Stimulated activated CD4-positive, alpha-beta T cell treated with anti-CD3 and anti-CD28 coated beads, Interleukin-1b, Interleukin-23, amount 100 ng/mL, for 24 hours (primary cell): ENCODE measurements at places on chromosomes 1 and 21.

DNA sequence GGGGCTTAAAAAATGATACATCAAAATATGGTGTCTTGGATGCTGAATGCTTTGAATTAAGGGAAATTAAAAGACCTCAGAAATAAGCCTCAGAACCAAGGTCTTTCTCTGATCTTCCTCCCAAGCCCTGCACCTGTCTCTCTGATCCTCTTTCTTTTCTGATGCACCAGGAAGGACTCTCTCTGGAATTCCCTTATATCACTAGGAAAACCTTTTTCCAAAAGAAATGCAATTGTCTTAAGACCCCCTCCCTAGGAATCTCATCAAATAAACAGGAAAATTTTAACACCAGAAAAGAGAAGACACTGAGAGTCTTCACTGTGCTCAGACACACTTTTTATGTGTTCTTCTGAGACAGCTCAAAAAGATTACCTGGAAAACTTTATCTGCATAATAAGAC is 159.5 kb upstream of the PTBP2 start:
- DNase-seq: no peak

- DNase-seq: no peak
Measured at GRCh38 chr1:239831577-239832355, 259.9 kb upstream of the FMN2 start.

GRCh38 chr1:9182784-9183257 is 51.8 kb upstream of the H6PD start:
- DNase-seq: no peak

DNA sequence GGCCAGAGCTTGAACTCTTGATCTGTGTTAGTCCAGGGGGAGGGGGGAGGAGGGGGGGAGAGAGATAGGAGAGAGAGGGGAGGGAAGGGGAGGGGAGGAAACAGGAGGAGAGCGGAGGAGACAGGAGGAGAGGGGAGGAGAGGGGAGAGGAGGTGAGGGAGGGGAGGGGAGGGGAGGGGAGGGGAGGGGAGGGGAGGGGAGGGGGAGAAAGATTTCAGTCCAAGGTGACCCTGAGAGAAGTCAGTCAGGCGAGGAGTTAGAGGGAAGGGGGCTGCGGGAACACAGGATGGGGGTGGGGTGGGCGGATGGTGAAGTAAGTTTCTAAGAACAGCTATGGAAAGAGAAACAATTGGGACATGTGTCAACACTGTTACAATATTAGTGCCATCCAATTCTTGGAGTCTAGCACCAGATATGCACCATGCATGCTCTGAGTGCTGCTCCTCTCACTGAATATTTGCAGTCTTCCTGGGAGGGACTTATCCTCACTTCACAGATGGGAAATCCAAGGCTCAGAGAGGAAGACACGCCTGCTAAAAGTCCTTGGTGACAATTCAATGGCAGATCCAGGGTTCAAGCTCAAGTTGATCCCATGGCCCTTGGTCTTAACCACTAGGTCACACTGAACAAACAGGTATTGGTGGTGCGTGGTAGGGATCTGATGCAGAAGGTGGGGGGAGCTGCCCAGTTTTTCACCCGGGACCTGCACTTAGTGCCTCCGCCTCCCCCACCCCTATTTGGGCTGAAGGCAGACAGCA is 42.5 kb upstream of the ECE1 start:
- no peak for DNase-seq

DNA sequence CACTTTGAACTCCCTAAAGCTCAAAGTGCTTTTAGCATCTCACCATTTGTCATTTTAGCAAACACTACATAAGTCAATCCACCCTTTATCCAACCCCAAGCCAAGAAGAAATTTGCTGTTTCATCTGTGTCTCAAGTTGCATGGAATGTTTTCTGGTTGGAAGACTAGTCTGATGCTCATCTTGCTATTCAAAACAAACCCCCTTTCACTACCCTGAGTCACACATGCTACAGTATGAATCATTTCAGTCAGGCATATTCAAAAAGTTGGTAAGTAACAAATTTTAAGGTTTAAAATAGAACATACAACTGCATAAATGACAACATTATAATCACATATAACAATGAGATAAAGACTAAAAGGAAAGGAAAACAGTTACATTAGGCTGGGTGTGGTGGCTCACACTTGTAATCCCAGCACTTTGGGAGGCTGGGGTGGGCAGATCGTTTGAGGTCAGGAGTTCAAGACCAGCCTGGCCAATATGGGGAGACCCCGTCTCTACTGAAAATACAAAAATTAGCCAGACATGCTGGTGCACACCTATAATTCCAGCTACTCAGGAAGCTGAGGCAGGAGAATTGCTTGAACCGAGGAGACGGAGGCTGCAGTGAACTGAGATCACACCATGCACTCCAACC is 38.7 kb downstream of the DSTYK start:
- no peak for DNase-seq
